Stimulated activated CD4-positive, alpha-beta T cell treated with anti-CD3 and anti-CD28 coated beads, Interleukin-2, amount 100 ng/mL, for 24 hours (primary cell): ENCODE measurements at places on chromosomes 3 and 15.

GRCh38 chr3:46365737-46366524, 4.8 kb upstream of the CCR5 start:
- no peak for DNase-seq

GRCh38 chr3:29683018-29683993, 402.4 kb downstream of the RBMS3 start:
- DNase-seq = no peak

- DNase-seq = peak; percentile 38
Observed at GRCh38 chr15:43776101-43776717, 557 bp downstream of the ELL3 start.

GRCh38 chr3:75781079-75781745, 4.1 kb downstream of the ZNF717 start:
- DNase-seq = no peak

DNA sequence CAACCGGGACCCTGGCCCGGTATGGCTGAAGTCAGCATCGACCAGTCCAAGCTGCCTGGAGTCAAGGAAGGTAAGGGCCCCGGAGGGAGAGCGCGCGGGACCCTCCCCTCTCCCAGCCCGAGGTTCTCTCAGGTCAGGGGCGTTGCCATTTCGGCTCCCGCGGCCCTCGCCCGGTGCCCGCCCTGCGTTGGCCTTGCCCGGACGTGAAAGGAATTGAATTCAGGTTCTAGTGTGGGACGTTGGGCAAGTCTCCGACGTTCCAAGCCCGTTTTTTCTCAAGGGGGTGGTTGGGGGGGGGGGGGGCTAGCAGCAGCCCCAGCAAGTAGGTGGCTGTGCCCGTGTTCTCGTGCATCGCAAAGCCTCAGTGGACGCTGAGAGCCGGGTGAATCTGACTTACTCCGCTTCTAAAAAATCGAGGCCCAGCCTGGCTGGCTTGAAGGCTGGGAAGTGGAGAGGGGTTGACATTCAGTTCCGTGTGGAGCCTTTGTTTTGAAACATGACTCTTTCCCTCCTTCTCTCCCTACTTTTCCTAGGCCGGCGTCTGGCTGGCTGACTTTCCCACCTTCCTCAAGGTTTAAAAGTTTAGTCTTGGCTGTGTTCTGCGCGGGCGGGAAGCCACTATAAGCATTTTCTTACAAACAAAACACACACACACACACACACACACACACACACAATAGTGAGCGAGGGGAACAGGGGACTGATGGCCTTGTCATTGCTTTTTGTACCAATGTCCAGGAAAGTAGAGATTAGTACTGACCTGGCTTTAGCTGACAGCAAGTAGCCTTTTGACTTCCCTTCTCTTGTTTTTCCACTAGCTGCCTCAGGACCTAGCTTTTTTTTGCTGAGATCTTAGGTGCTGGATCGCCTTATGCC, at the start of gene UTS2B:
Gene UTS2B (minus strand): TSS at position 873 of the 876 bp plus-strand sequence. CDS start 48,337 bp downstream, outside the sequence.
- no peak for DNase-seq

DNA sequence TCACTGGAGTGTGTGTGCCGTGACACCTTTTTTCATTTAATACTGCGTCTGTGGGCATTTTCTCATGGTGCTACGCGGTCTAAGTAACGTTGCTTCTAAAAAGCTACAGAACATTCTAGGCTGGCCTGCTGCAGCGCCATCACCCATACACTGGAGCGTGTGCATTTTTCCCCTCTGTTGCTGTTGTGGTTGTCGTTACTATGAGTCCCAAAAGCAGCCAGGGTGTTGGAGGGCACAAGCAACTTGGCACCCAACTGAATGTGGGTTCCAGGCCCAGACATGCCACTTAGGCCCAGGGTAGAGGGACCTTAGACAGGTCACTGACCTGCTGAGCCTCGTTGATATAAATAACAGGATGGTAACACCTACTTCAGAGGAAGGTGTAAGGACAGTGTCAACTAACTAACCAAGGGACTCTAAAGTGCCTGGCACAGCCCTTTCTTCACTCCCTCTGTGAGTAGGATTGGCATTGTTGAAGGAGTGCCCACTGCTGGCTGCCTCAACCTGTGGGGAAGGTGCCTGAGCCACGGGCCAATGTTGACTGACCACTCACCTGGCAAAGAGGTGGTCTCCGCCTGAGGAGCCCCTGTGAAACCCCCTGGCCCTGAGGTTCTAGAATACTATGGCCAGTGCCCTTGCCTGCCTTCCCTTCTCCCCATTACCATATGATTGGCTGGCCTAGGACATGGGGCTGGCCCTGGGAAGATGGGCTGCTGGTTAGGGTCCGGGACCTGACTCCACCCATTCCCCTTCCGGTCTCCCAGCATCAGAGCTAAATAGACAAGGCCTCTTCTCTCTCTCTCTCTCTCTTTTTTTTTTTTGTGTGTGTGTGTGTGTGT, 3.5 kb downstream of the CSK start:
- peak; percentile 65 for DNase-seq

GRCh38 chr15:94703596-94703995, 472.2 kb downstream of the MCTP2 start:
- no peak for DNase-seq

GRCh38 chr3:16511681-16512434, 1.6 kb downstream of the RFTN1 start:
- DNase-seq = peak; percentile 74

GRCh38 chr15:80591471-80591870, 103.6 kb upstream of the ABHD17C start:
- DNase-seq = no peak

- DNase-seq = no peak
Observed at GRCh38 chr3:183959214-183959613, 58.5 kb downstream of the ABCC5 start.

GRCh38 chr3:98691897-98692296, 71.2 kb upstream of the ST3GAL6 start:
- no peak for DNase-seq

DNA sequence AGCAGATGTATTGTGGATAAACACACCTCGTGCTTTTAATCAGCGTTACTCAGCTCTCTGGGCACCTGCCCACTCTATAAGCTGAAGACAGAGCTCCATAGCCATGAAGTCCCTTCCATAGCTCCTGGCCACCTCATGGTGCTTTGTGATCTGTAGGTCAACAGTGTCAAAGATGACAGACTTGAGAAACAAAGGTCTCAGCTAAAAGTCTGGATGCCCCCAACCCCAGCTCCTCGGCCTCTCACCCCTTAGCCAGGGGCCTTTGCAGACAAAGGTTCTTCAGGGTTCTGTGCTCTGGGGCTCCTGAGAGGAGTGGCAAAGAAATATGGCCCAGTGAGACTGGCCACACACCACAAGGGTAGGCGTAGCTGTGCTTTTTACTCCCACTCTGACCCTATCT, 168.6 kb downstream of the KLF13 start:
- no peak for DNase-seq

DNA sequence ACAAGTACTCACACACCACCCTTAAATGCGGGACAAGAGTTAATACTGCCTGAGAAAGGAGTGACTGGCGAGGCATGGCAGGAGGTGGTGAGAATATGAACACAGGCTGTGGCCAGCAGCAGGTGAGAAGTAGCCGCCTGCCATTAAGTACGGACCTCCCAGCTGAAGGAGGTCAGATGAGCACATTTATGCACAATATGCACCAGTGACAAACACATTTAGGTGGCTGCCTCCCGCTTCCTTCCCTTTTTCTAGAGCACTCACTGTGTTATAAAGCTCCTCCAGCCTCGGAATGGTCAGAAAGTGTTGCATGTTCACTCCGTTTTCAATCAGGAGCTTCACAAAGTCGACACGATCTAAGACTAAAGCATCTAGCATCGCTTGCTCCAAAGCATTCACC, 52.4 kb downstream of the TRPM1 start:
- no peak for DNase-seq

GRCh38 chr15:34111488-34111887, 9.6 kb downstream of the PGBD4 start:
- no peak for DNase-seq

GRCh38 chr3:127256733-127257271, 31.0 kb downstream of the PRR20G start:
- DNase-seq = no peak

GRCh38 chr3:112958811-112959560, 15.9 kb downstream of the CD200R1 start:
- DNase-seq = no peak

DNA sequence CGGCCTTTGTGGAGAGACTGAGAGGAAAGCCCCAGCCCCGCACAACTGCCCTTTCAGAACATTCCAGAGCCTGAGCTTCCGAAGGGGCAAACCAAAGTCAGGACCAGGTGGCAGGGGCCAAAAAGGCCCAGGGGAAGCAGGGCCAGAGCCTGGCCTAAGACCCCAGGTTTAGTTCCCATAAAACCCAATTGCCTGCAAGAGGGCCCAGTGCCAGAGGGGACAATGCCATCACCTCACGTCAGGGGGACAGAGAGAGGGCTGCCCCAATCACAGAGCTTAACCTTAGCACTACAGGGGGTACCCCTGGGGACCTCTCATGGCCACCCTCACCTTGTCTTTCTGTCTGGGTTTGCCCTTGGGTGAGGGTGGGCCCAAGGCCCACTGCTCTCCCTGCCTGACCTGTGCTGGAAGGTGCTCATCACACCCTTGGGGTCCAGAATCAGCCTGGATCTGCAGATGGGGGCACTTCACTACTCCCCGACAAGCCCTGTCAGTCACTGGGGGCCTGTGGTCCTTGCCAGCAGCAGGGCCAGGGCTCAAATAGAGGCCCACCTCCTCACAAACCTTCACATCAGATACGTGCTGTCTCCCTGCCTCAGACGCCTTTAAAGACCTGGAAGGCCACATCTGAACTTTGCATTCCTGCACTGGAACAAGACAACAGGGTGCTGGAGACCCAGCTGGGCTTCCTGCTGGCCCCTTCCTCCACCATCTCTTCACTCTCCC, 3.8 kb downstream of the CALML4 start:
- no peak for DNase-seq

DNA sequence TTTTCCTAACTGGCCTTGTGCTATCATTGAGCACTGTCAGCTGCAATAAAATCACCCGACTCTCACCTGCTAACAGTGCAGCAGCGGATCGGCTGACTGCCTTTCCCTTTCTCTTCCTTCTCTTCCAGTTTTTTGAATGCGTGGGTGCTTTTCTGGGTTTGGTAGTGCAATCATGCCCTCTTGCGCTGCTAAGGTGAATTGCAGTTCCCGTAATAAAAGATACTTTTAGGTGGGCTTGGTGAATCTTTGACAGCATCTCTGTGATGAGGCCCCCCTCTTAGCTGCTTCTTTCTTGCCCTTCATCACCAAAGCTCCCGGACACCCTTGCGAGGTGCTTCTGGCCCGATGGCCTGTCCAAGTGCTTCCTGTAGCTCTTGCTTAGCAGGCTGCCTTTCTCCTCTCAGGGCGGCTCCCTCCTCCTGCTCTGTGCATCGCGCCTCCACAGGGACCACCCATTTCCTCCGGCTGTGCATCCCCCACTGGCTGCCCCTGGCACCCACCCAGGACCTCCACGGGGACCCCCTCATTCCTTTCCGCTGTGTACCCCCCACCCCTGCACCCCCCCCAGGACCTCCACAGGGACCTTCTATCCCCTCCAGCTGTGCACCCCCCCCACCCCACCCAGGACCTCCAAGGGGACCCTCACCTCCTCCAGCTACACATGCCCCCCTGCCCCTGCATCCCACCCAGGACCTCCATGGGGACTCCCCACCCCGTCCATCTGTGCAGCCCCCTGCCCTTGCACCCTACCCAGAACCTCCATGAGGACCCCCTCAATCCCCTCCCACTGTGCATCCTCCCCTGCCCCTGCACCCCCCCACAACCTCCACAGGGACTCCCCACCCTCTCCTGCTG, 50.8 kb upstream of the RPL32 start:
- peak; percentile 44 for DNase-seq

GRCh38 chr3:143041903-143042302, 40.5 kb downstream of the U2SURP start:
- DNase-seq = no peak

- no peak for DNase-seq
Observed at GRCh38 chr3:72768481-72768880, 79.8 kb downstream of the SHQ1 start.

- DNase-seq = no peak
Observed at GRCh38 chr15:38608682-38609081, 44.1 kb upstream of the RASGRP1 start.

GRCh38 chr15:74616996-74617395, 1.4 kb downstream of the CLK3 start:
- no peak for DNase-seq

- no peak for DNase-seq
Observed at GRCh38 chr3:149251186-149251585, 29.6 kb upstream of the CP start.

- no peak for DNase-seq
Observed at GRCh38 chr3:34072297-34072696, 273.9 kb downstream of the PDCD6IP start.

- DNase-seq = no peak
Observed at GRCh38 chr3:97278506-97278905, 464.1 kb downstream of the EPHA6 start.

DNA sequence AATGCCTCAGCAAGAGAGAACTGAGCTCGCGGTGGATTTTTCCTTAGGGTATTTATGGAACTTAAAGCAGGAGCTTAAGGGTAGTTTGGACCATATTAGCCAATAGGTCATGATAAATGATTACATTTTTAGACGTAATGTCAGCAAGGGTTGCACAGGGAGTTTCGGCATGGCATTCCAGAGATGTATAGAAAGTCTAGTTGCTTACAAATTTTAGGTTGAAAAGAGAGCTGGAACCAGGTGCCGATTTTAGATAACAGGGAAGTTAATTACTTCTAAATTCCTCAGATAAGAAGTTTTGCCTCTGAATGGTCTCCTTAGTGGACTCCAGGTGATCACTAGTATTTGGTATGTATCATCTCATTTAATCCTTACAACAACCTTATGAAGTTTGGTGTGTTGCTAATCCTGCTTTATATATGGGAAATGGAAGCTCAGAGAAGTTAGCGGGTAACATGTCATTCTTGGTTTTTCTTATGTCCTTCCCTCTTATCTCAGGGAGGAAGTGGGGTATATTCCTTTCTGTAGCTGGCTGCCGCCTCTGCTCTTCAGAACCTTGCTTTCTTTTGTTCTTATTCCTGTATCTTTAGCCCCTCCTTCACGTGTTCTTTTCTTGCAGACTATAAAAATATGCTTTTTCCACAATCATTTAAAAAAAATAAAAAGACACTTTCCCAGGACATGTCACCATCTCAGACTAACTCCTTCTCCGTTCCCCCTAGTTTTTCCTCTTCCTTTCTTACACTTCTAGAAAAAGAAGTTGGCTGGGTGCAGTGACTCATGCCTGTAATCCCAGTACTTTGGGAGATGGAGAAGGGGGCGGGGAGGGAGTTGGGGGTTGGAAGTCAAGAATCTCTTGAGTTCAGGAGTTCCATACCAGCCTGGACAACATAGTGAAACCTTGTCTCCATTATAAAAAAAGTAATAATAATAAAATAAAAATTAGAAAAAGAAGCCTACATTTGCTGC, 25.7 kb downstream of the IQGAP1 start:
- DNase-seq = no peak

GRCh38 chr3:16122661-16123060, 51.8 kb upstream of the GALNT15 start:
- no peak for DNase-seq

DNA sequence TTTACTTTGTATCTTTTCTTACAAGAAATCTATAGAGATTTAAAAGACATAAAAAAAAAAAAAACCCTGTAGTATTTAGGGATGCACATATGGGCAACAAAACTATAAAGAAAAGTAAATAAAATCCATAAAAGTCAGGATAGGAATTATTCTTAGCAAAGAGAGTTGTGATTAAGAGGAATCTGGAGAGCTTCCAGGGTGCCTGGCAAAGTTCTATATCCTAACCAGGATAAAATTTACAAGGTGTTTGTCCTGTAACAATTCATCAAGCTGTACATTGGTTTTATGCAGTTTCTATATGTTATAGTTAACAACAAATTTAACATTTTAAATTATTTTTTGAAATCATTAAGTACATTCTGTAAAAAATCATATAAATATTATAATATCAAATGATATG, 7.9 kb downstream of the SECISBP2L start:
- DNase-seq = no peak
